ENCODE measurements at places on chromosomes 7 and 10. TPM values are rescaled to one million over a fixed set of nuclear protein-coding genes. Genes with fewer than 3 reads are reported as not detected.

Gene CALML5
- not detected for total RNA-seq

DNA sequence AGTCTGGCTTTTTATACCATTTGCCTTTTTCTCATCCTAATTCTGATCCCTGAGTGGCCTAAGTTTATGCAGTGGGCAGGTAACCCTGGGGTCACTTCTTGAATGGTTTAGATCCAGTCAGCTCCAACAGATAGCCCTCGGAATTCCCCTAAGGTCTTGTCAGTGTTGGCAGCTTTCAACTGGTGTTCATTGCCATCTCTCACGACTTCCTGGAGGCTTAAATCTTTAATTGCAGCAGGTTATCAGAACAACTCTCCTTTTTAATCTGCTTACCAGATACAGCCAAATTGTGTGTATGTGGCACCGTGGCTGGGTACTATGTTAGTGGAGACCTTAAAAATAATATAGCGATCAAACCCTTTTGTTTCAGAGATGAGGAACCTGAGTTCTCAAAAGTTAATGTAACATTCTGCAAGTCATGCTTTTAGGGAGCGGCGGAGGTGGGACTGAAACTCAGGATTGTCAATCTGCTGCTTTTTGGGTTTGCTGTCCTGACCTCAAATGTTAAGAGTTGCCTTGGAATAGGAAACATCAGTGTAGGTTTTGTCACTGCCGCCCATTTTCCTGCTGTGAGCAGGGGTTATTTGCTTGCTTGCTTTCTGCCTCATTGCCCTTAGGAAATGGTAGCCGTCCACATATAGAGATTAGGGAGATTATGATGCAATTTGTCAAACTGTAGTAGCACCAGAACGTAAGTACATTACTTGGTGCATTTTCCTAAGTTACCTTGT lies 818 bp downstream of the DLD start:
- DNase-seq: peak; percentile 5
- H3K27me3 ChIP-seq: no peaks in the 10 kb centered on the region
- peaks cover 11% of the 10 kb centered on the region for H3K4me1 ChIP-seq
- H3K4me3 ChIP-seq: peak overlapping the region; percentile 87

DNA sequence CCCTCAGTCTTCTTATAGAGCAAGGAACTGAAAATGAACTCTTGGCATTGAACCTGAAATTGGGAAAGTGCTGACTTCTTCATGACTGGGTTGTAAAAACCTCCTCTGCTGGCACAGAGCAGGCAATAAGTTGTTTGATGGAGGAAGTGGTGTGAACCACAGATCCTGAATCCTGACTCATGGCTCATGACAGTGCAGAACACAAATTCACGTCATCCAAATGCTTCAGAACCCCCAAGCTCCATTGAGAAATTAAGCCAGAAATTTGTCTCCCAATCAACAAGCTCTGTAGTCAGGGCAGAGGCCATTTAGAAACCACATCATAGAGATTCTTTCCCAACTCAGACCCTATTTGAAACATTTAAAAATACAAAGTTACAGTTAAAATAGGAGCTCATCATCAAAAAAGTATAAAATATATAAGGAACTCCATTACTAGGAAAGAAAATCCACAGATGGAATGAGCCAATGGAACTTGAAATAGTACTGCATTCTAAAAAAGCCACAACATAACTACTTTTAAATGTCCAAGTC lies 10.3 kb upstream of the STK17A start:
- H3K27ac ChIP-seq: no peak overlapping the region
- H3K36me3 ChIP-seq: no peaks in the 10 kb centered on the region
- H3K4me1 ChIP-seq: no peaks in the 10 kb centered on the region
- DNase-seq: no peak

DNA sequence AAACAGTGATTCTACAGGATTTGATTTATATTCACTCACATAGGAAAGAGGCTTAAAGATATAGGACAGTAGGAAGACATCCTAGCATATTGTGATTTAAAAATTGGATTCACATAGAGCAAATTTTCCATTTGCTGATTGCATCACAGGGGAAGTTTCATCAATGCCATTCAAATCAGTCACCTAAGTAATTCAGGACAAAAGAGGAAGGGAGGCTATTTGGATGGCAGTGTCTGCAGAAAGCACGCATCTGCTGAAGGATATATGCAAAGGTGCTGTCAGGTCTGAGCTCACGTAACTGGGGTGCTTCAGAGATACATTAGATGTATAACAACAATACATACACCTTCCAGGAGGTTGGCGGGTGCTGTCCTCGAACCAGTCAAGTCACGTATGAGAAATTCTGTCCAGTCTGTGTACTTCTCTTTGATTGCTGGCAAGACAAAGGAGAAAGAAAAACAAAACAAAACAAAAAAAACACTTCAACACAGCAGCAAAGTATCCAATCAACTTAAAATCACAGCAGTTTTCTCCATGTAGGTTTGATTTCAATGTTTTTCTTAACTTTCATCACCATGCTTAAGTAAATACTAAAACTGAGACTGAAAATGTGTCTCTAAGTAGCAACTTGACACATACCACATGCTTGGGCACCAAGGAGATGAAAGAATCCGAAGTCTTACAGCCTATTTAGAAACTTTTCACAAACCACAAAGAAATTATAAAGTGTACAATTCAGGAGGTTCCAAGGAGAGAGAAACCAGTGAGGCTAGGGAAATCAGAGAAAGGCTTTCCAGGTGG lies 125.1 kb downstream of the SFMBT2 start:
- H3K27me3 ChIP-seq: no peaks in the 10 kb centered on the region
- no peak overlapping the region for H3K4me3 ChIP-seq
- H3K36me3 ChIP-seq: no peaks in the 10 kb centered on the region
- H3K27ac ChIP-seq: no peak overlapping the region
- DNase-seq: no peak
- no peaks in the 10 kb centered on the region for H3K4me1 ChIP-seq

- H3K27me3 ChIP-seq: no peaks in the 10 kb centered on the region
- DNase-seq: no peak
- H3K4me3 ChIP-seq: no peak overlapping the region
These were observed 346.3 kb downstream of the PAXIP1 start for GRCh38 chr7:154656618-154657017.

Gene ERVW-1
- total RNA-seq: not detected

Gene RBM48
- 14.4 TPM for total RNA-seq

DNA sequence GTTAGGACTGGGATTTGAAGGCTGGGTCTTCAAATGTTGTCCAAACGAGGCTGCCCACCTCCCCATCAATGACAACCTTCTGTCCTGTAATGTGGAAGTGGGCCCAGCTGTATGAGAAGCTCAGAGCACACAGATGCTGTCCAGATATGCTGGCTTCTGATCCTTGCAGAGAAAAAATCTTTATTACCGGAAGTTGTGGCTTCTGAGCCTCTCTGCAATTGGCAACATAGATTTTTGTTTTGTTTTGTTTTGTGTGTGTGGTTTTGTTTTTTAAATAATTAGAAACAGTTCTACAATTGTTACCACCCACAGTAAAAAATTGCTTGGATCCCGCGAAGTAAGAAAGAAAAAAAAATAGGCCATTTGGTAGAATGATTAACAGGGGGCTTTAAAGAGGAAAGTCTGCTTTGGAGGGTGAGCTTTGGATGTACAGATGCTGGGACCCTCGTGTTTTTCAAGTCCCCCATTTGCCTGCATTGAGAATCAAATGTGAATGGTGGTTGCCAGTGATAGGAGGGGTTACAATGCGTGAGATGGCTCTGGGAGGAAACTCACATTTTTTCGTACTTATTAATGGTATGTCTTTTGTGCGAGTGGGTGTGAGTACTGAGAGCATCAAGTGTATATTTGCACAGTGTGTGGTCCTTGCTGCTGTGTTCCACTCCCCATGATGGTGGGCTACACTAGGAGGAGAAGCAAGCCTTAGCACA lies 153.2 kb downstream of the TCF7L2 start:
- no peaks in the 10 kb centered on the region for H3K36me3 ChIP-seq
- H3K4me3 ChIP-seq: no peak overlapping the region
- no peak overlapping the region for H3K27ac ChIP-seq
- no peaks in the 10 kb centered on the region for H3K27me3 ChIP-seq
- peaks cover 4% of the 10 kb centered on the region for H3K4me1 ChIP-seq
- no peak for DNase-seq

- no peaks in the 10 kb centered on the region for H3K36me3 ChIP-seq
- H3K4me1 ChIP-seq: peaks cover 26% of the 10 kb centered on the region
- DNase-seq: no peak
- no peak overlapping the region for H3K27ac ChIP-seq
These were observed 88.2 kb downstream of the PARD3 start for GRCh38 chr10:34726862-34727261.

Gene GIMAP8
- total RNA-seq: 24.3 TPM

DNA sequence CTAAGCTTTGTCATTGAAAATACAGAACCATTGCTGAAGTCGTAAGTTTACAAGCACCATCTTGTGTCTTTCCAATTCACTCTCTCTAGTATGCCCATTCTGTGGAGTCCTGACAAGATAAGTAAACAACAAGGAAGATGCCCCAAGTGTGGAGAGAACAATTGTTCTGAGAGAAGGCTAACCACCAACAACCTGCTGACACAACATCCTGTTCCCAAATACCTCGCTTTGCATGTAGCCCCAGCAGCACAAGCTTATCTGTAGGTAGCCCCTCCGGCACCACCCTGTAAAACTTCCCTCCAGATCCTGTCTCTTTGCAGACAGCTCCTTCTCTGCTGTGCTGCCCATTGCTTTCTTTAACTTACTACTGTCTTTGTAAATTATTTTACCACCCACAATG lies 233.3 kb upstream of the AOAH start:
- H3K27me3 ChIP-seq: no peaks in the 10 kb centered on the region
- DNase-seq: no peak
- H3K27ac ChIP-seq: no peak overlapping the region
- no peaks in the 10 kb centered on the region for H3K36me3 ChIP-seq

GRCh38 chr10:49168171-49168540 lies 20.0 kb downstream of the TMEM273 start:
- H3K4me3 ChIP-seq: no peak overlapping the region
- H3K27me3 ChIP-seq: no peaks in the 10 kb centered on the region
- no peak overlapping the region for H3K27ac ChIP-seq
- DNase-seq: no peak

DNA sequence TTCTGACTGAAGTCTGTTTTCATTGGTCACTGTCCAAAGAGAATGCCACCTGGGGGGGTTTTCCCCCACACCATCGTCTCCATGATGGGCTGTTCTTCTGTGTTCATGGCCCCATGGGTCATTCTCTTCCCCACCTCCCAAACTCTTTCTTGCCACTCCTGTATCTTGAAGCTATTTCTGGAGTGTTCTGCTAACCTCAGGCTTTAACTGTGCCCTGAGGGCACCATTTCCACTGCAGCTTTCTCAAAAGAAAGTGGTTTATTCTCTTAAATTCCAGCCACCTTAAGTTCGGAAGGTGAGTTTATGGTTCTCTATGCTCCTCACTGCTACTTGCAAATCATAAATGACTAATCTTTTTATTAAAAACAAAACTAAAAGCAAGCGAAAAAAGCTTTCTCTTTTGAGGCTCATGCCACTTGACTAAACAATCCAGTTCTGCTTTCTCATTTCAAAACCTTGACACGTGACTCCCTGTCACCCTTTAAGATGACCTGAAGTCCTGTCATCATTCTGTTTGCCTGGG lies 7.4 kb upstream of the APBB1IP start:
- H3K36me3 ChIP-seq: no peaks in the 10 kb centered on the region
- no peak overlapping the region for H3K4me3 ChIP-seq
- H3K27me3 ChIP-seq: no peaks in the 10 kb centered on the region
- no peak for DNase-seq
- H3K4me1 ChIP-seq: no peaks in the 10 kb centered on the region

GRCh38 chr7:16025696-16026095 lies 339.2 kb upstream of the MEOX2 start:
- H3K4me3 ChIP-seq: no peak overlapping the region
- DNase-seq: no peak
- no peaks in the 10 kb centered on the region for H3K36me3 ChIP-seq
- H3K27me3 ChIP-seq: no peaks in the 10 kb centered on the region
- no peaks in the 10 kb centered on the region for H3K4me1 ChIP-seq

GRCh38 chr10:132602614-132603013 lies 65.0 kb downstream of the INPP5A start:
- no peak for DNase-seq
- no peaks in the 10 kb centered on the region for H3K27me3 ChIP-seq
- no peaks in the 10 kb centered on the region for H3K36me3 ChIP-seq
- no peak overlapping the region for H3K4me3 ChIP-seq

GRCh38 chr10:132986576-132986975 lies 44.2 kb upstream of the CFAP46 start:
- no peak overlapping the region for H3K4me3 ChIP-seq
- H3K4me1 ChIP-seq: peaks cover 3% of the 10 kb centered on the region
- no peaks in the 10 kb centered on the region for H3K36me3 ChIP-seq
- H3K27ac ChIP-seq: no peak overlapping the region

- H3K4me3 ChIP-seq: no peak overlapping the region
- H3K27me3 ChIP-seq: no peaks in the 10 kb centered on the region
- H3K36me3 ChIP-seq: no peaks in the 10 kb centered on the region
- no peak for DNase-seq
These were observed 219.0 kb downstream of the CCDC3 start for GRCh38 chr10:12782537-12782936.

- no peak for DNase-seq
- no peak overlapping the region for H3K4me3 ChIP-seq
- no peaks in the 10 kb centered on the region for H3K27me3 ChIP-seq
- H3K27ac ChIP-seq: no peak overlapping the region
These were observed 70.3 kb downstream of the CALML3 start for GRCh38 chr10:5595095-5595494.

Gene MEOX2
- 1.2 TPM for total RNA-seq

GRCh38 chr10:96616961-96617360 lies 30.1 kb upstream of the TM9SF3 start:
- H3K27me3 ChIP-seq: no peaks in the 10 kb centered on the region
- no peak overlapping the region for H3K27ac ChIP-seq
- H3K4me3 ChIP-seq: no peak overlapping the region
- H3K36me3 ChIP-seq: no peaks in the 10 kb centered on the region
- no peak for DNase-seq
- peaks cover 10% of the 10 kb centered on the region for H3K4me1 ChIP-seq

Gene PDE6C
- total RNA-seq: not detected

Gene OR6B1
- not detected for total RNA-seq

Gene ALDH18A1
- total RNA-seq: 72.0 TPM

Gene TMEM270
- 0.50 TPM for total RNA-seq

DNA sequence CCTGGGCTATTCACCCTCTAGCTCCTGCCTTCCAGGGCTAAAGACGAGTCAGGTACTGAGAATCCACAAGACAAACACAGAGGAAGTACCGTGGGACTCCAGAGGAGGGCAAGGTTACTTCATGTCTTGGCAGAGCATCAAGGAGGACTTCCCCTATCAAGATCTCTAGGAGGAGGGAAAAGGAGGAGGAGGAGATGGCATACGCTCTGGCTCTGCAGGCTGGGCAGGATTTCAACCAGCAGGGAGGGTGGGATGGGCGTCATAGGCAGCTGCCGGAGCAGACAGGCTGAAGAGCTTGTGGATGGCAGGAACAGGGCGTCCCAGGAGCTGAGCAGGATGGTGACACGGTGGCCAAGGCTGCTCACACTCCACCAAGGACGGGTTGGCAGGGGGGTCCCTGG lies 21.3 kb downstream of the MDH2 start:
- H3K27ac ChIP-seq: no peak overlapping the region
- no peaks in the 10 kb centered on the region for H3K4me1 ChIP-seq
- peaks cover 2% of the 10 kb centered on the region for H3K36me3 ChIP-seq

GRCh38 chr7:18357691-18358090 lies 137.9 kb upstream of the HDAC9 start:
- H3K36me3 ChIP-seq: no peaks in the 10 kb centered on the region
- H3K27ac ChIP-seq: no peak overlapping the region
- no peaks in the 10 kb centered on the region for H3K4me1 ChIP-seq
- no peak overlapping the region for H3K4me3 ChIP-seq
- no peak for DNase-seq
- no peaks in the 10 kb centered on the region for H3K27me3 ChIP-seq

GRCh38 chr10:17354781-17355180 lies 99.6 kb downstream of the ST8SIA6 start:
- no peaks in the 10 kb centered on the region for H3K36me3 ChIP-seq
- no peak overlapping the region for H3K4me3 ChIP-seq
- no peaks in the 10 kb centered on the region for H3K27me3 ChIP-seq
- no peaks in the 10 kb centered on the region for H3K4me1 ChIP-seq
- H3K27ac ChIP-seq: no peak overlapping the region
- no peak for DNase-seq

Gene SFTPA1
- not detected for total RNA-seq

All from kidney (tissue), 22 donors.